ENCODE measurements at places on chromosomes 2 and 18. TPM values are rescaled to one million over a fixed set of nuclear protein-coding genes. Genes with fewer than 3 reads are reported as not detected.
A peak's percentile ranks its signal among the peaks of the same experiment; 100 is the strongest.

The NAGK gene
- 92.9 TPM for total RNA-seq

The FARSB gene
- total RNA-seq: 44.5 TPM

GRCh38 chr2:188326669-188327301 lies 35.1 kb downstream of the GULP1 start:
- no peak overlapping the region for H3K27ac ChIP-seq
- no peaks in the 10 kb centered on the region for H3K36me3 ChIP-seq
- H3K4me1 ChIP-seq: no peaks in the 10 kb centered on the region
- DNase-seq: no peak
- H3K4me3 ChIP-seq: no peak overlapping the region

DNA sequence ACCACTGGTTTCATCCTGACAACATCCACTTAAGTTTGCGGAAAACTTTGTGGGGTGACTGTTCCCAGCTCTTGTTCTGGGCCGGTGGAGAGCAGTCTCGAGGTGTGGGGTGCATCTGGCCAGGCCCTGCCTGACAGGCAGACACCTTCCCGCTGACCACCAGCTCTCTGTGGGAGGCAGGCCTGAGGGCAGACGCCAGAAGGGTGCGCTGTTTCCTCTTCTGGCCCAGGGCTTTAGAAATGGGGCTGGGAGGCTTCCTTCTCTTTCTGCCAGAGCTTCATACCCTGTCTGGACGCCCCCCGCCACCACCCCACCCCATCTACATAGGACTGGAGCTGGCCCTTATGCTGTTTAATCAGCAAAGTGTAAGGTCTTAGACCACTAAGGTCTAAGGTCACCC lies 263.8 kb downstream of the LOXHD1 start:
- peaks cover 38% of the 10 kb centered on the region for H3K4me1 ChIP-seq
- no peaks in the 10 kb centered on the region for H3K27me3 ChIP-seq
- no peak overlapping the region for H3K27ac ChIP-seq
- no peak overlapping the region for H3K4me3 ChIP-seq

GRCh38 chr18:48820483-48821250 lies 130.1 kb downstream of the SMAD7 start:
- peak; percentile 75 for DNase-seq
- H3K27me3 ChIP-seq: no peaks in the 10 kb centered on the region
- peak overlapping the region; percentile 75 for H3K27ac ChIP-seq
- peaks cover 69% of the 10 kb centered on the region for H3K4me1 ChIP-seq
- peaks cover 10% of the 10 kb centered on the region for H3K36me3 ChIP-seq

GRCh38 chr2:62158444-62159121 lies 37.3 kb upstream of the B3GNT2 start:
- H3K36me3 ChIP-seq: no peaks in the 10 kb centered on the region
- no peak overlapping the region for H3K4me3 ChIP-seq
- no peaks in the 10 kb centered on the region for H3K27me3 ChIP-seq
- DNase-seq: no peak
- no peak overlapping the region for H3K27ac ChIP-seq

GRCh38 chr2:37146062-37146461 lies 10.7 kb downstream of the EIF2AK2 start:
- no peak for DNase-seq
- peaks cover 25% of the 10 kb centered on the region for H3K36me3 ChIP-seq
- H3K4me1 ChIP-seq: peaks cover 12% of the 10 kb centered on the region
- no peak overlapping the region for H3K4me3 ChIP-seq
- H3K27me3 ChIP-seq: no peaks in the 10 kb centered on the region
- no peak overlapping the region for H3K27ac ChIP-seq

- H3K27me3 ChIP-seq: no peaks in the 10 kb centered on the region
- no peak for DNase-seq
- no peaks in the 10 kb centered on the region for H3K36me3 ChIP-seq
- no peak overlapping the region for H3K4me3 ChIP-seq
Observed at GRCh38 chr2:219081096-219081495, 20.4 kb upstream of the IHH start.

DNA sequence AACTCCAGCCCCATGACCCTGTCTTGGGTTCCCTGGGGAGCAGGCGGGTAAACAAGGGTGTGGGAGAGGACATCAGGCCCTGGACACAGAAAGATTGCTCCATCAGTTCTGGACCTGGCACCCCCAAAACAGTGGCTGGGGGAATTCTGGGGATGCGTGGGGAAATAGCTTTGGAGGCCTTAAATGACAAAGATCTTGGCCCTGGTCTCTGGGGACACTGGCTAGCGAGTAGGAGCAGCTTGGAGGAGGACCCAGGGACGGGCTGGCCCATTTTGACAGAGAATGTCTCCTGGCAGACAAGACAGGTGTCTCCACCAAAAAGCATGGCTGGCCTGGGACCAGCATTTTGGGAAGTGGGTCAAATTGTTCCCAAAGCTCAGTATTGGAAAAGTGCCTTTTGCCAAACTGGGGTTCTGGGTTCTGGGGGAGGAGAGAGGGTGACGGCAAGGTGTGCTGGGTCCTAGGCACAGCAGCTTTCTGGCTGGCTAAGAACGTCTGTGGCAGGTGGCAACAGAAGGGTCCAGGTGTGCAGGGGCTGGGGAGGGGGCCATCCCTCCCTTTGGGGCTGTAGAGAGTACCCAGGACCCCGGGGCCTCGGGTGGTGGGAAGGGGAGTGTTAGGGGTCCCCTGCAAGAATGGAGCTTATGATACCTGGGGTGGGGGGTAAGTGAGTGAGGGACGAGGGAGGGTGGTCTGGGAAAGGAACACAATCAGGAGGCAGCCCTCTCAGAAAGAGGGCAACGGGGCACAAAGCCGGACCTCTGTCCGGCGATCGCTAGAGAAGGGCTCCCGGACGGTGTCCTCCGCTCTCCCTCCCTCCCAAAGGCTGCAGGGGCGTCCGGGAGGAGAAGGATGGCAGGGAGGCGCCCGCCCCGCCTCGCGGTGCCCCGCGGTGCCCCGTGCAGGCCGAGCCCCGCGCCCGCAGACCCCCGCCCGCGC lies 556 bp downstream of the CYRIA start:
- peak overlapping the region; percentile 88 for H3K4me3 ChIP-seq
- H3K27me3 ChIP-seq: no peaks in the 10 kb centered on the region
- H3K4me1 ChIP-seq: peaks cover 58% of the 10 kb centered on the region
- DNase-seq: no peak
- H3K36me3 ChIP-seq: no peaks in the 10 kb centered on the region

DNA sequence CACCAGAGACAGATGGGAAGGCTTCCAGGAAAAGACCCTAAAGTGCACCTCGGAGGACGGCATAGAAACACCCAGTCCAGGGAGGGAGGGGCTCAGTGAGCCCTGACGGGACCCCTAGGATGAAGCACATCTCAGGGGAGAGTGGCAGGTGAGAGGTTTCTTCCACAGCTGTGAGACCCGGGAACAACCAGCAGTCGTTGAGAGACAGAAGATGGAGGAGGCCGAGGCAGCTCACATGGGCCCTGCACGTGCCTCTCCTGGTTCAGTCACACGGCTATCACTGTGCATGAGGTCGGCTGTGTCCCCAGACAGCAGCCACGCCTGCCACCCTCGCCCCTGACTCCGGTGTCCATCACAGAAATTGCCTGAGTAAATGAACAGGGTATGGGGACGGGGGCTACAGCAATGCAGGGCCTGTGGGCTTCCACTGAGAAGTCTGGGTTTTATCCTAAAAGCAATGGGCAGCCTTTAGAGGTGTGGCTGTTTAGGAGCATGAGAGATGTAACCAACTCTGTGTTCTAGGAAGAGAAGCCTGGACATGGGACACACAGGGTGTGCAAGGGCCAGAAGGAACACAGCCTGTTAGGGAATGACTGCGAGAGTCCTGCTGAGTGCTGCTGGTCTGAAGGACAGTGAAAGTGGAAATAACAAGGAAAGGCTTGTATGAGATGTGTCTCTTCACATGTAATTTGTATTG lies 102.0 kb downstream of the TMEM18 start:
- no peak overlapping the region for H3K4me3 ChIP-seq
- DNase-seq: no peak
- H3K27me3 ChIP-seq: peaks cover 42% of the 10 kb centered on the region
- H3K4me1 ChIP-seq: no peaks in the 10 kb centered on the region
- no peak overlapping the region for H3K27ac ChIP-seq

DNA sequence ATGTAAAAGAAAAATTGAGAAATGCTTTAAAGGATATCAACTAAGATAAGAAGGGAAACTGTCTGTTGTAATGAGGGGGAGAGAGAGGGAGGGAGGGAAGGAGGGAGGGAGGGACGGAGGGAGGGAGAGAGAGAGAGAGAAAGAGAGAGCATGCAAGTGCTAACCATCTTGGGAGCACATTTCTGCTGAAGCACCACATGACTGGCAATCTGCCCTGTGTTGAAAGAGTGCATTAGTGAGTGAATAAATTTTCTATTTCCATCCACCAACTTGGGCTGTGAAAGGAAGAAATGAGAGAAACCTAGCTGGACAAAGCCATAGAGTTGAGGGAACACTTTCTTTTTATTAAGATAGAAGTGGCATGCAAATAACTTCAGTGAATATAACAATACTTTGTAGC lies 110.7 kb downstream of the TMX3 start:
- no peak for DNase-seq
- no peak overlapping the region for H3K27ac ChIP-seq
- peaks cover 16% of the 10 kb centered on the region for H3K27me3 ChIP-seq
- no peaks in the 10 kb centered on the region for H3K4me1 ChIP-seq
- H3K4me3 ChIP-seq: no peak overlapping the region

DNA sequence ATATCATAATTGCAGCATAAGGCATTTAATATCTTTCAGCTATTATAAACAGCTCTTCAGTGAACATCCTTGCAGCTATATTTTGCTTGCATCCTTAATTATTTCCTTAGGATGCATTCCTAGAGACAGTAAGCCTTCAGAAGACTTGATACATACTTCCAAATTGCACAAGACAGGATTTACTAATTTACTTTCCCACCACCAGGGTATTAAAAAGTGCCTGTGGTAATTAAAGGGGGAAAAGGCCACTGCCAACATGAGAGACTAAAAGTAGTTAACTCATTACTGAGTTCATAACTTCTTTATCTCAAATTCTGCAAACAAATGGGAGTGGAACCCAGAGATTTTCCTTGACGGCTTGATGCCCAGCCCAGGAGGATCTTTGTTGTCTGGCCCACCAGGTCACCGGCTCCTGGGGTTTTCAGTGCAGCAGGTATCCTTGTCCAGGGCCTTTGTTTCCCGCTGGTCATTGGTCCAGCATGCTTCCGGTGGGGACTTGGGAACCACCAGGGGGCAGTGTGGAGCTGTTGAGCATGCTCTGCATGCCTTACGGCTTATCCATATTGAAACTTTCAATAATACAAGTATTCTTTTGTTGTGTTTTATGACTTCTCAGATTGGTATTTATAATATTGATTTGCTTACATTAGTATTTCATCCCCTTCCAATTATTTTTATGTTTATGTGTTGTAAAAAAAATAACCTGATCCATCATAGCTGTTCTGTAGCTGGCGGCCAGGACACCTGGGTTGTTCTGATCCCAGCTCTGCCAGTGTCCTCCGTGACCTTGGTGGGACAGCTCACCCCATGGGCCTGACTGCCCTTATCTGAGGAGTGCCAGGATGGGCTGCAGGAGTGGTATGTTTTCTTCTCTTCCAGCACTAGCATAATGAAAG lies 61.4 kb downstream of the TGOLN2 start:
- peak; percentile 79 for DNase-seq
- H3K27ac ChIP-seq: no peak overlapping the region
- peaks cover 11% of the 10 kb centered on the region for H3K27me3 ChIP-seq
- no peaks in the 10 kb centered on the region for H3K4me1 ChIP-seq
- no peak overlapping the region for H3K4me3 ChIP-seq
- no peaks in the 10 kb centered on the region for H3K36me3 ChIP-seq

DNA sequence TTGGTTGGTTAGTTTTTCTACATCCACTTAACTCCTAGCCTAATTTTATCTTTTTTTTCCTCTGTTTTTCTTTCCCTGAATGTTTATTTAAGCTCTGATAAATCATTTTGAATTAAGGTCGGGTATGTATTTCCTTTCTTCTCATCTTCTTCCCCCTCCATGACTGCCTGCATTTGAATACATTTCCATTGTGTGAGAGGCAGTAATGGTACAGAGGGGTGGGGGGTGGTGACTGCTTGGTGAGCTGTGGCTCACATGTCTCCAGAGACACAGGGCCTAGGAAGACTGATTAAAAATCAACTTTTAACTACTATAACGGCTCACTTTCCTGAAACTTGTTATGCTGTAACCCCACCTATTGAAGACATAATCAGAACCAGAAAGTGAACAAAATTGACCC lies 58.0 kb downstream of the NEDD4L start:
- H3K36me3 ChIP-seq: no peaks in the 10 kb centered on the region
- H3K4me1 ChIP-seq: no peaks in the 10 kb centered on the region
- no peak for DNase-seq
- H3K27me3 ChIP-seq: peaks cover 8% of the 10 kb centered on the region
- H3K4me3 ChIP-seq: no peak overlapping the region

DNA sequence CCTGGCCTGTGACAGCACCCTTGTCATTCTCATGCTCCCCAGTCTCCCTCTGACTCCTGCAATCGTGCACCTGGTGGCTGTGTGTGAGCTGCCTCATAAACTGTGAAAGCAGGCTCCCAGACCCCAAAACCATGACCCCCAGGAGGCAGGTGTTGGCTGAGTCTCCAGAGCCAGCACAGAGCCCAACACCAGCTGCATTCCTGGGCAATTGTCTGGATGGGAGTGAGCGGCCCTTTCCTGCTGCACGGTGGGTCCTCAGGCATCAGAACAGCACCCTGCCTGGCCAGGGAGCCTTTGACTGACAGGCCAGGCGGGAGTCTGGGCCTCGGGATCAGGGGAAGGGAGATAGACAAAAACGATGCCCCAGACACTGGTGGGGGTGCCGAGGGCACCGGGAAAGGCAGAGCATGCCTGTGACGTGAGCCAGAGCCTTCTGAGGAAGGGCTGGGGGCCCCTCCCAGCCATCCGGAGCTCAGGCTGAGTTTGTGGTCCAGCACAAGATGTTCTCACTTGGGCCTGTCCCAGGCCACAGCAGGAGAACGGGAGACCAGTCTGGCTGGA lies 135.1 kb upstream of the GPC1 start:
- H3K36me3 ChIP-seq: no peaks in the 10 kb centered on the region
- H3K4me1 ChIP-seq: no peaks in the 10 kb centered on the region
- peaks cover 4% of the 10 kb centered on the region for H3K27me3 ChIP-seq
- no peak overlapping the region for H3K27ac ChIP-seq
- H3K4me3 ChIP-seq: no peak overlapping the region

GRCh38 chr2:62354771-62355561 lies 151.0 kb downstream of the TMEM17 start:
- no peaks in the 10 kb centered on the region for H3K27me3 ChIP-seq
- DNase-seq: no peak
- no peak overlapping the region for H3K4me3 ChIP-seq
- H3K4me1 ChIP-seq: no peaks in the 10 kb centered on the region
- no peak overlapping the region for H3K27ac ChIP-seq
- no peaks in the 10 kb centered on the region for H3K36me3 ChIP-seq

All from natural killer cell treated with Interleukin-12 subunit alpha and Interleukin-12 subunit beta and Interleukin-15 and Interleukin-18, amount 100 ng/mL, for 72 hours (primary cell).